ENCODE measurements at places on chromosomes 2 and 18.

DNA sequence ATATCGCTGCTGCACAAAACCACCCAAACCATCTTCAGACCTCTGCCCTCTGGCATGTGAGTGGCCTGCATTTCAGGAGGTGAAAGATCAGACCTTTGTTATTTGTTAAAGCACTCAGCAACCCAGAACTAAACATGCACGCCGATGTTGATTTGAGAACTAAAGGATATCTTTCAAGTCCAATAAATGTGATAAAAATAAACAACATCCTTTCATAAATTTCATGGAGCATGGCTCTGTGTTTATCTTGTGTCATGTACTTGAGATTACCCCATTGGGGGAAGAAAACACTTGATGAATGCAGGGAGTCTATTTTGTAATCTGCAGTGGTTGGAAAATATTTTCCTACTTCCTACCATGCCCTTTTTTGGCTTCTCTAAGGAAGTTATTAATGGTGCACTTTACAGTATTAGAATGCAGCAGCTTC is 70.8 kb upstream of the GATA6 start:
- DNase-seq, result no peak

DNA sequence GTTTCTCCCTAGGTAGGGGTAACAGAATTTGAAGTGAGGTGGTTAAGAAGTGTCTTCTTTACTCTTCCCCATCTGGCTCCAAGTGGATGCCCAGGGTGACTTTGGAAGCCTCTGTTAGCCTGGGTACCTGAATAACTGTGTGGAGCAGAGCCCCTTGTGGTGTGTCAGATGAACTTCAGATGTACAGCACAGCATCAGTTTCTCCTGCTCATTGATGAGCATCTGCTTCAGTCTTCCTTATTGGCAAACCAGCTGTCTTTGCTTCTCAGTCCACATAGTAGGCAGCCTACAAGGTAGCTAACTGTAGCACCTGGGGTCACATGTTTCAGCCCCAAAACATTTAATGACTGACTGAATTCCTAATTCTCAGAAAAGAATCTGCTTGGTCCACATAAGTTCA is 56.2 kb upstream of the ATP8B1 start:
- DNase-seq, result peak; percentile 51

DNA sequence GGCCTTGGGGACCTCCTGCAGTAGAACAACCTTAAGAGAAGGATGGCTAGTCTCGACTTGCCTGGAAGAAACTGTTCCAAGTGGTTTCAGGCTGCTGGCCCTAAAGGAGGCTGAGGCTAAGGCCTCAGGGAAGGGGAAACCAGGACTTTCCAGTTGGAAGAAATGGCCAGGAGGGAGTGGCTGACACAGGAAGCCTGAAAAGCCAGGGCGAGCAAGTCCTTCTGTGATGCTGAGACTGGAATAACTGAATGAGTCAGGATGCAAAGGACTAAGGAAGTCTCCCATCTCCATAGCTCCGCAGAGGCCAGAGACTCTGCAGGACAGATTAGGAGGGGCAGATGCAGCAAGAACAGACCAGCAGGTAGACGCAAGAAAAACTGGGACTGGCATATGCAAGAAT is 7.4 kb downstream of the HTRA2 start:
- no peak for DNase-seq

DNA sequence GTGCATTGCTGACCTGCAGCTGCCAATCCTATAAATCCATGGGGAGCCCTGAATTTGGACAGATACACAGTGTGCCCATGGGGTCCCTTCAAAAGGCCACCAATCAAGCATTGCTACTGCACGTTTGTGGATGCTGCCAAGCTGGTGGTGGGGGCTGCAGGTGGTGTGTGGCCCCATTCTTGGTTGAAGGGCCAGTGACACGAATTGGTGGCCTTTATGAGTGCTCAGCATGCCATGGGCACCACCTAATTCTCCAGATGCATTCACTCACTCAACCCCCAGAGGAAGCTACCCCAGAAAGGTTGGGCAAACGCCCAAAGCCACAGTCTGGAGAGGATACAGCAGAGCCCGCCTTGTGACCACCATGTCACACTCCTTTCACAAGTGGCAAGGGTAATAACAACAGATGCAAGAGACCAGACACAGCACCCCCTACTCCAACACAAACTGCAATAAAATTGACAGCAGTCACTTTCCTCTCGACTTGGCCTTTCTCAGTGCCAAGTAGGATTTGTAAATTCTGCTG is 27.1 kb downstream of the MC2R start:
- DNase-seq, result no peak

DNA sequence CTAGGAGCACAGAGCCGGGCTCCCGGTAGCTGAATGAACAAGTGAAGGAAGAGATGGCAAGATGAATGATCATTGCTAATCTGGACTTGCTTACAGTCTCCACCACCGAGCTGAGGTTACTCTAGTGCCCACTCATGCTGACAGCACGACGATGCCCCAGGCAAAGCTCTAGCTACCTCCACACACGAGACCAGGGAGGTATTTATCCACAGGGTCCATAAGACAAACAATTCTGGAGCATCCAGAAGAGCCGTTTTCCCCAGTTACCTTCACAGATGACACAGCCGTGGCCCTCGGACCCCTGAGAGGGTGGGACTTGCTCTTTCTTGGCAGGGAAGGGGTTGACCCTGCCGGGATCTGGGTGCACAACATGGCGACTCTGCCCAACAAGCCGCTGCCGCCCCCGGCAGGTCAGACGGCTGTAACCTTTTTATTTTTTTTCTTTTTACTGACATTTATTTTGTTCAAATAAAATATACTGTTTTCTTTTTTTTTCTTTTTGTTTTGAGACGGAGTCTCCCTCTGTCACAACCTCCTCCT is 120.3 kb downstream of the PXDN start:
- DNase-seq, result no peak

DNA sequence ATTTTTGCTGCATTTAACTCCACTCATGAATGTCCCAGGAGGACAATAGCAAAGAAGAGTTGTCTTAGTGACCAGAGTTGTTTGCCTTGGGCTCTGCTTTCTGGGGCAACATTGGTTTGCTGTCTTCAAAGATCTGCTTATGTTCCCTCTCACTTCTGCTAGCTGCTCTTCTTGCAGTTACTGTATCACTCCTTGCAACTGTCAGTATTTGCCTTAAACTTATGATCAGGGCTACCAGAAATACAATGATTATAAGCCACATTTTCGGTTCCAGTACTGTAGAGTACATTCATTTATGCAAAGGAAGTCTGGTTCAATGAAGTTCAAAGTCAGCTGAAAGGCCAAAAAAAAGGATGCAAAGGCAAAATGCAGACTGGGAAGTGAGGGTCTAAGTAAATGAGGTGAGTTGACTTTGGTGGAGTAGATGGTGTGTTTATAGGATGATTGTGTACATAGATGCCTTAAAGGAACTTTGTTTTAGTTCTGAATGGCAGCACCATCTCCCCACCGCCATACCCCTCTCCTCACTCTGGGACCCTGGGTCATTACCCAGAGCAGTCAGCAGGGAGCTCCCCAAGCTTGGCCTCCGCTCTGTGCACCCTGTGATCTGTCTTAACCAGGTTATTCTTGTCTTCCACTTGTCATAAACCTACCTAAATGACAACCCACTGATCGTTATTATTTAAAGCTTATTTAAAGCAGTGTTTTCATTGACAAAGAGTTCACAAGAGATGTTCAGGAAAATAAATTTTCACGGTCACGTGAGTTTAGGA is 236.0 kb downstream of the DOK6 start:
- DNase-seq, result no peak

DNA sequence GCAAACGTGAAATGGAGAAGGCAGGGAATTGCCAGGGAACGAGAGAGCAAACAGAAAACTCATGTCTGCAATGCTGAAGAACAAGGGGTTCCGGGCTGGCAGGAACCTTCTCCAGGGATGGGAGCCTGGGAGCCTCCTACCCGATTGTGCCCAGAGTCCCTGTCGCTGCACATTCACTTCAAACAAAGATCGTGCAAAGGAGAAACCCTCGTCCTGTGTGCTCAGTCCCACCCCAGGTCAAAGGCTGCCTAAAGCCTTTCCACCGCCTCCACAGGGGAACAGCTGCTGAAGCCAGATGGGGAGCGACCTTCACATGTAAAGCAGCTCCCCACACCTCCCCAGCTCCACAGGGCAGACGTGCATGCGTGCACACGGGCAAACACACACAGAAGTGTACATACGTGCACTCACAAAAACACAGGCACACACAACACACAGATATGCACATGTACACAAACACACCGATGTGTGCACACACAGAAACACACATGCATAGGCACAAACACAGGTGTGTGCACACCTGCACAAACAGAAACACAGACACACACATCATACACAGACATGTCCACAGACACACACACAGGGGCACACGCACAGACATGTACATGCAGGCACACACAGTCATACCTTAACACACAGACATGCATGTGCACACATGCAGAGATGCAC is 460.1 kb upstream of the SALL3 start:
- no peak for DNase-seq
